ENCODE measurements at places on chromosomes 2 and 18. TPM values are rescaled to one million over a fixed set of nuclear protein-coding genes. Genes with fewer than 3 reads are reported as not detected.

The RBMS1 gene
- 93.4 TPM for total RNA-seq

The ARID5A gene
- total RNA-seq, result 12.5 TPM

The C1QL2 gene
- 0.31 TPM for total RNA-seq

The RFTN2 gene
- total RNA-seq, result 3.2 TPM

GRCh38 chr2:158586491-158586890 lies 129.7 kb downstream of the PKP4 start:
- peak; percentile 39 for DNase-seq
- H3K27ac ChIP-seq, result no peak overlapping the region
- no peaks in the 10 kb centered on the region for H3K27me3 ChIP-seq
- H3K4me1 ChIP-seq, result peaks cover 7% of the 10 kb centered on the region

- no peak overlapping the region for H3K4me3 ChIP-seq
- no peaks in the 10 kb centered on the region for H3K4me1 ChIP-seq
- no peak overlapping the region for H3K27ac ChIP-seq
- H3K36me3 ChIP-seq, result no peaks in the 10 kb centered on the region
Measured at GRCh38 chr2:7510353-7510752, 593.1 kb downstream of the RNF144A start.

Measured in lung (tissue), 17 donors.